ENCODE measurements at places on chromosomes 2 and 18. TPM values are rescaled to one million over a fixed set of nuclear protein-coding genes. Genes with fewer than 3 reads are reported as not detected.

OBSL1 gene
- 51.9 TPM for total RNA-seq

COL4A4 gene
- total RNA-seq: 0.17 TPM

ZNF236 gene
- 2.7 TPM for total RNA-seq

PRSS56 gene
- total RNA-seq: not detected

GREB1L gene
- total RNA-seq: 2.7 TPM

CHRNG gene
- total RNA-seq: not detected

ST6GAL2 gene
- 0.37 TPM for total RNA-seq

DNAJC5G gene
- total RNA-seq: not detected
